Amniotic epithelial cell (primary cell): ENCODE measurements at places on chromosomes 7 and 10.
A peak's percentile ranks its signal among the peaks of the same experiment; 100 is the strongest.

- no peak for DNase-seq
Observed at GRCh38 chr7:40888499-40888898, 753.7 kb downstream of the SUGCT start.

- DNase-seq: no peak
Observed at GRCh38 chr7:21142081-21142480, 285.8 kb upstream of the SP4 start.

GRCh38 chr10:126948355-126949160 lies 43.3 kb downstream of the DOCK1 start:
- DNase-seq: no peak

DNA sequence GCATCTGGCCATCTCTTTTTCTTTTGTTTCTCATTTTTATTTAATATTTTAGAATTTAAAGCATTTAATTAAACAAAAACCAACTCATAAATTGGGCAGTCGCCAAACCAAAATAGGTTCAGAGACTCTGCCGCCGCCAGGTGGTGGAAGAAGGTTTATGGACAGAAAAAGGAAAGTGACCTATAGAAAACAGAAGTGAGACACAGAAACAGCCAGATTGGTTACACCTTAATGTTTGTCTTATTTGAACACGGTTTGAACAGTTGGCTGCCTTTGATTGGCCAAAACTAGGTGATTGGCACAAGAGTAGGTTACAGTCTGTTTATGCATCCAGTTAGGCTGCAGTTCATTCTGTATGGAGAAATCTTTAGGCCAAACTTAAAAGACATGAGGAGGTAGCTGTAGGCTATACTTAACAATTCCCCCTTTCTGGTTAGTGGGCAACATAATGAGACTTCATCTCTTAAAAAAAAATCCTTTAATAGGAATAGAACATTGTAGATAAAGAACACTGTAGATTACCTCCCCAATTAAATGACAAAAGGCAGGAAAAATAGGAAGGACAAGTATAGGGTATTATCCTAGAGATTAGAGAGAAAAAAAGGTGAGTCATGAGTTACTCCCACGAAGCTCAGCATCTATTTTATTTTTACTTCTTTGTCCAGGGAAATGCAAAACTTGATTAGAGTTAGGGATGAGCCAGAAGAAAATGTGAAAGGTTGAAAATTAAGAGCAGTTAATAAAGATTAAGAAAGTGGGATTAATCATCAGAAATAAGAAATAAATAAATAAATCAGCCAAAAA lies 23.9 kb upstream of the CYCS start:
- DNase-seq: peak; percentile 19
